Osteocyte (in vitro differentiated cells): ENCODE measurements at places on chromosomes 12 and 14. TPM values are rescaled to one million over a fixed set of nuclear protein-coding genes. Genes with fewer than 3 reads are reported as not detected.
A peak's percentile ranks its signal among the peaks of the same experiment; 100 is the strongest.

Gene JPH4
- not detected in 2 replicates for total RNA-seq

DNA sequence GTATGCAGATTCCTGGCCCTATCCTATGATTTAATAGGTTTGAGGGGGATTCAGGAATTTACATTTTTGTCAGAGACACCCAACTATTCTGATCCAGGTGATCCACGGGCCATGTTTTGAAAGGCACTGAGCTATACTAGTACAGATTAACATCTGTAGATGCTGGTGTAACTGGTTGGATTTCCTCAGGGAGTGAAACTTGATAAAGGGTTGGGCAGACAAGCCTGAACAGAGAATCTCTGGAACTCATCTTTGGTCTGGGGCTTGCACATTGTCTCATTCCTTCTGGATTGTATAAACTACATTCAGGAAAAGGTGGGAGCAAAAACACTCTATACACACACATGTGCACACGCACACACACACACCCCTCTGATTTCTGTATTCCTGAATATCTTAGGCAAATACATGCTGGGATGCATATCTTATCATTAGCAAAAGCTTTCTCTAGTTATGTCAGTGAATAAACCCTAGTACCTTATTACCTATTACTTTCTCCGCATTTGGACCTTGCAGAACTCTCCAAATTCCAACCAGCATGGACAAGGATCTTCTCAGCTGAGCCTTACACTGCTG is 104.6 kb downstream of the SLC38A1 start:
- no peak for DNase-seq

GRCh38 chr12:47819896-47820630 is at the start of gene HDAC7:
Gene HDAC7 (minus strand): TSS chr12:47819903. CDS start chr12:47819785, 118 bp downstream.
- no peak for DNase-seq

Gene ADAM20
- total RNA-seq = 0.86 and 1.2 TPM in 2 replicates

DNA sequence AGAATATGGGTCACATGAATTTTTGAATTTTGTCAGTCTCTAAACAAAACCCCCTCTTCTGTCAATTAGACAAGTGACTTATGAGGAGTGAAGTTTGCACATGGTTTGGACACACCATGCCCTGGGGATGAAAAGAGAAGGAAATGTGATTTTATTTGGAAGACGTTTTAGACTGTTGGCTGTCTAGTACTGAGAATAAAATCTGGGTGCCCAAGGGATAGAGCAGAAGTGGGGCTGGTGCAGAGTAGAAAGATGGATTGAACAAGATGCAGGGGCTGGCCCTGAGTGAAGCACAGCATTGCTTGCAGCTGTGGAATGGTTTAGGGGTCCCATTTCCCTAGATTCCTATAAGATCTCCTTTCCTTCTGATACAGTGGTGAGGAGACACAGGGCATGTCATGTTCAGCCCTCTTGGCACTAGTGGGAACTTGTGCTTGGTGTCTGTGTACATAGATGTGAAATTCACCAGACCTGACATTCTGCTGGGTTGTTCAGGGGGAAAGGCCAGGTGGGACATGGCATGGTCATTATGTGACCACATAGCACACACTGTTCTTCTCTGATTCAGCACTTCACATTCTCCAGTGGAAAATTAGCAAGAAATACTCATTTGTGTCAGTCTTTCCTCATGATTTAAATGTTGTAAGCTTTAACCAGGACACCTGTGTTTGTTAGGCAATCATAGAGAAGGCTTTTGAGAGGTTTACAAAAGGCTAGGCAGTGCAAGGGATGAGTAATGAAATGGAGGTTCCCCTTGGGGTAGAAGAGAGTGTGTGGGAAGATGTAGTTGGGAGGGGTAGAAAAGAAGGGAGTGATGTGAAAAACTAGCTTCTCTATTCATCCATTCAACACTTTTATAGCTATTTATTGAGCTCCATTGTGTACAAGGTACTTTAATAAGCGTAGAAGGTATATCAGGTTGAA is 202.3 kb upstream of the IGF1 start:
- DNase-seq = no peak

Gene TDRD9
- not detected in 2 replicates for total RNA-seq

DNA sequence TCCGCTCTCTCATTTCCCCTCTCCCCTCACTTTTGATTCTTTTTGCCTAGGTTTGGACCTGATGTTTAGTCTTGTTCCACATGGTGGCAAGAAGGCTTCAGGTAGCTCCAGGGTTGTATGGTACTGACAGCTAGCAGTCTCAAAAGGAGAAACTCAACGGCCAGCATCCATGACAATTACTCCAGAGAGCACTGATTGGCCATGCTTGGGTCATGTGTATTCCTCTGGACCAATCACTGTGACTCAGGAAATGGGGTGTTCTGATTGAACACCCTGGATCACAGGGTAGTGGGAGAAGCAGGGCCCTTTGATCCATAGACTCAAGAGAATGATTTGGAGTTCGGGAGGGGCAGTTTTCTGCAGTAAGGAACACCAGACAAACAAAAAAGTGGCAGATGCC is 45.3 kb downstream of the DYRK2 start:
- no peak for DNase-seq

DNA sequence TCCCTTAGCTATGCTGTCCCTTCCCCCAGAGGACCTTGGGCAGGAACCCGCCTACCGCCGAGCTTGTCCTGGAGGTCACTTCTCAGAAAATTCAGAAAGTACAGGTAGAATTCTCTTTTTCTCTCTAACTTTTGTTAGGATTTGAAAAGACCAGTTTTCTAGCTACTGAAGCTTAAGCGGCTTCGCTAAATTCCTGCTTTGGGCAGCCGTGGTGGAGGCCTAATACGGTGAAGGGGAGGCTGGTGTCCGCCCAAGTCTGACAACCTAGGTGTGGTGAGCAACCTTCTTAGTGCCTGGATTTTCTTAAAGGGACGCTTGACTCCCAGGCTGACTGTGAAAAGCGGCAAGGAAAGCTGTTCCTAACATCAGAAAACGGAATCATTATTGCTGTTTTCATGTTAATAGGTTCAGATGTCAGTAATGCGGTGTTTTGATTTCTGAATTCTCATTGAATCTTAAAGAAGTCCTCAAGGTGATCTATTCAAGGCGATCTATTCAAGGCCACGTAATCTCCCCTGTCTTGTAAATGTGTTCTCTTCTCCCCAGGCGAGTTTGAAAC is 835 bp downstream of the FGD4 start:
- no peak for DNase-seq

Gene SLC6A12
- not detected in 2 replicates for total RNA-seq

Gene DNAI7
- total RNA-seq = 0.30 TPM in 1 of 2 replicates, not detected in the other

Gene LRTM2
- not detected in 2 replicates for total RNA-seq

- DNase-seq = no peak
Measured at GRCh38 chr14:87109271-87109670, 883.7 kb downstream of the GALC start.

DNA sequence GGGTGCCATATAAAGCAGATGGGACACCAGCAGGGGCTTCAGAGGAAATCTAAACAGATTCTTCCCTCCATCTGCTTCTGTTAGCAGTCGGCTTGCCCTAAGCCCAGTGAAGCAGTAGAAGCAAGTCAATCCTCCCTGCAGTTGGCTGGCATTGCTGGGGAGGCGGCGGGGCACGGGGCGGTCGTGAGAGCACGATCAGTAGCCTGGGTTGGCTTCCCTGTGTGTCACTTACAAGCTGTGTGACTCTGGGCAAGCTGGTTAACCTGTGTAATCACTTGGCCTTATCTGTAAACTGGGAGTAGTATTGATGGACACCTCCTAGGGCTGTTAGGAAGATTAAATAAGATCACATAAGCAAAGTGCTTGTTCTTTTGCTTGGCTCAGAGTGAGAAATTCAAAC is 19.4 kb downstream of the MYRFL start:
- no peak for DNase-seq

DNA sequence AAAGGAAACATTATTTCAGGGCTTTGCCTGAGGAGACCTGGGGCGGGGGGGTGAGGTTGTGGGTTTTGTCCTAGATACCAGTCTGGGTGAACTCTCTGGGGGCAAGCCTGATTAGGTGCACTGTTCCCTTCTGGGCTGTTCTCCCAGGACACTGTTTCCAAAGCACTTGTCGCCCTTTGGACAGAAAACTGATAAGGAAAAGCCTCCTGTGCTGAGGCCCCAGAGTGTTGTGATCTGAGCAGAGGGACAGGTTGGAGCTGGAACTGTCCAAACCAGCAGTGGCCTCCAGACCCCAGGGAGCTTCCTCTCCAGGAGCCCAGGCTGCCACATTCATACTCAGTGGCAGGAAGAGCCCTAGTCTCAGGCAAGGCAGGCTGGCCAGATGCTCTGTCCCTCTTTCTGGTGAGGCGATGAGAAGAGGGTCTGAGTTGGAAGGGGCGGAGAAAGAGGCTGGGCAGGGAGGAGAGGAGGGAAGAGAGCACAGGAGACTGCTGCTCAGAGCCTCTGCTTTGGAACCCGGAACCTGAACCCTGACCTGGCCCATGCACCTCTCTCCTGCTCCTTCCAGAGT is 1.9 kb downstream of the GALNT16 start:
- DNase-seq = no peak

DNA sequence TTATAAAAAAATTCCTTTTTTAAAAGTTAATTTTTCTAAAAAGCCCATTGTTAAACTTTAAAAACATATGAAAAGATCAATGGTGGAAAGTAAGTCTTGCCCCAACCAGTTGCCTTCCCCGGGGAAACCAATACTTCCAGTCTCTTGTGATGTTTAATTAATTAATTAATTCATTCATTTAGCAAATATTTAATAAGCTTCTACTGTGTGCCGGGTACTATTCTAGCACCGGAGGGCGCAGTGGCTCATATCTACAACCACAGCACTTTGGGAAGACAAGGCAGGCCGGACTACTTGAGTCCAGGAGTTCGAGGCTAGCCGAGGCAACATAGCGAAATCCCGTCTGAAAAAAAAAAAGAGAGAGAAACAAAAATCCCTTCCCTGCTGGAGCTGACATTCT is 87.4 kb downstream of the HECTD4 start:
- DNase-seq = no peak

Gene DHRS7
- total RNA-seq = 45.5 and 49.1 TPM in 2 replicates

GRCh38 chr12:81461163-81461562 is 298.0 kb downstream of the PPFIA2 start:
- DNase-seq = no peak

- DNase-seq = no peak
Measured at GRCh38 chr12:106753526-106753925, 21.0 kb upstream of the RIC8B start.

DNA sequence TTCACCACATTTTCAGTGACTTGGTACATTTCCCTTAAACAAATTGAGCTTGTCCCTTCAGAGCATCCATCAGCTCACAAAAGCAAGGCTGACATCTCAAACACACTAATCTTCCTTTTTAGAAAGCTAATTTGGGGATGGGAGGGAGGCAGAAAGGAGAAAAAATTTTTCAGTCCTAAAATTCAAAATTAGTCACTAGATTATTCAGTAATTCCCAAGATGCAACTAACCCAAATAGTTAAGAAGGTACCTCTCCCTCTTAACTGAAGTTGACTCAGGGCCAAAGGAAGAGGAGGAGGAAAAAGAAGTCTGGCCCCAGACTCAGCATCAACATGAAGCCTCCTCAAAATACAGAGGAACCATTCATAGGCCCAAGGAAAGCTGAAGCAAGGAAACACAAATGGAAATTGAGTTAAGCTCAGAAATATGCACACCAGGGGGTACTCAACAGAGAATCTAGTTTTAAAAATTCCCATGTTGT is 21.7 kb downstream of the CBX5 start:
- no peak for DNase-seq

- no peak for DNase-seq
Measured at GRCh38 chr12:92299344-92299743, 153.7 kb upstream of the BTG1 start.

Gene CLEC9A
- total RNA-seq = not detected in 2 replicates

Gene INSM2
- total RNA-seq = not detected in 2 replicates

Gene NDRG2
- total RNA-seq = 8.0 and 8.6 TPM in 2 replicates

Gene GDF11
- total RNA-seq = 11.6 and 14.0 TPM in 2 replicates

- no peak for DNase-seq
Measured at GRCh38 chr14:23414906-23415820, 7.1 kb upstream of the MYH6 start.

Gene GPR84
- total RNA-seq = not detected in 2 replicates

- DNase-seq = no peak
Measured at GRCh38 chr14:76716285-76716684, 45.0 kb upstream of the VASH1 start.

- DNase-seq = no peak
Measured at GRCh38 chr14:68735856-68736255, 57.0 kb downstream of the ZFP36L1 start.

- DNase-seq = no peak
Measured at GRCh38 chr12:121448771-121449315, 48.9 kb downstream of the RNF34 start.

Gene CISTR
- total RNA-seq = not detected in 2 replicates

Gene GNG2
- total RNA-seq = 3.9 and 4.1 TPM in 2 replicates

GRCh38 chr14:59253527-59253926 is 65.1 kb downstream of the DAAM1 start:
- no peak for DNase-seq

DNA sequence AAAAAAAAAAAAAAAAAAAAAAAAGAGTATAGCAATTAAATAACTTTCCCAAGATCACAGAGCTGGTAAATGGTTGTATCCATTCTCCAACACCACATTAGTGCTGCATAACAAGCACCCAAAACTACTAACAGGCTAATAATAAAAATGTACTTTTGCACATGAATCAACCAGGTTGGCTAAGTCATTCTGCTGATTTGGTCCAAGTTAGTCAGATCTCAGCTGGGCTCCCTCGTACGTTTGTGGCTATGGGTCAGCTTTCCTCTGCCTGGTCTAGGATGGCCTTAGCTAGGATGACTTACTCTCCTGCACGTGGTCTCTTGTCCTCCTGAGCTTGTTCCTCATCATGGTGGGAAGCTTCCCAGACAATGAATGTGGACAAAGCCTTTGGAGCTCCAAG is 7.9 kb upstream of the PLEKHG6 start:
- DNase-seq = no peak

DNA sequence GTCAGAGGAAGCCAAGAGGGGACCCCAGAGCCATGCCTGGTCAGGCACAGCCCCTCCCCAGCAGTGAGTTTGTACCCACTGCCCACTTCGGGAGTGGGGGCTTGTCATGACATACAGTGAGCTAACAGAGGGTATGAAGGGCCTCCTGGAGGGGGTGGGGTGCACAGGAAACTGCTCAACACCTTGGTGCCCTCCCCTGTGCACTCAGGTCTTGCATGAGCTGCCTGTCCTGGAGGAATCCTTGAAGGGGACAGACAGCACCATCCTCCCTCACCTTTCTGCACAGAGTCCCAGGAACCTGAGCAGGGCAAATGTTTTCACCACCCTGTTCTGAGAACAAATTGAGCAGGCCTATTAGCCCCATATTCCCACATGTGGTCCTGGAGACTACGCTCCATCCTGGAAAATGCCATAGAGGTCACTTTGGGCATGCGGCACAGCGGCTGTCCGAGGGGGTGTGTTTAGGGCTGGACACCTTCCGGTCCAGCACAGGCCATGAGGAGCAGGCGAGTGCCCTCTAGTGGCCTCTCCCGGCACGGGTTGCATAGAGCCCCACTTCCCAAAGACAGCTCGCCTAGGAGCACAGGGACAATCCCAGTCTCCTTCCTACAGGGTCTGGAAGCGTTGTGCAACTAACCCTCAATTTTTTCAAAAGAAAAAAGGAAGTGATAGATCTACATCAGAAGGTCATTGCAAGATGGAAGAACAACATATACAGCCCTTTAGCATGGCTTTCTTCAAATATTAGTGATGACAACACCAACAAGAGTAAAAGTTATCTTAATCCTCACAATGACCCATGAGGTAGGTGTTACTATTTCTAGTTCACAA is 31.9 kb upstream of the ZFP36L1 start:
- DNase-seq = peak; percentile 91

- no peak for DNase-seq
Measured at GRCh38 chr12:111277570-111277969, 91.3 kb downstream of the PHETA1 start.

Gene LBHD2
- not detected in 2 replicates for total RNA-seq
